CD8-positive, alpha-beta memory T cell (primary cell): ENCODE measurements at places on chromosomes 16 and 17. TPM values are rescaled to one million over a fixed set of nuclear protein-coding genes. Genes with fewer than 3 reads are reported as not detected.

The KIFC3 gene
- total RNA-seq: 3.2 TPM

The GALNS gene
- 19.2 TPM for total RNA-seq

The KANSL1 gene
- total RNA-seq: 70.7 TPM

The PERCC1 gene
- total RNA-seq: 0.33 TPM

The CHST5 gene
- total RNA-seq: not detected
